ENCODE measurements at places on chromosomes 7 and 10. TPM values are rescaled to one million over a fixed set of nuclear protein-coding genes. Genes with fewer than 3 reads are reported as not detected.

DNA sequence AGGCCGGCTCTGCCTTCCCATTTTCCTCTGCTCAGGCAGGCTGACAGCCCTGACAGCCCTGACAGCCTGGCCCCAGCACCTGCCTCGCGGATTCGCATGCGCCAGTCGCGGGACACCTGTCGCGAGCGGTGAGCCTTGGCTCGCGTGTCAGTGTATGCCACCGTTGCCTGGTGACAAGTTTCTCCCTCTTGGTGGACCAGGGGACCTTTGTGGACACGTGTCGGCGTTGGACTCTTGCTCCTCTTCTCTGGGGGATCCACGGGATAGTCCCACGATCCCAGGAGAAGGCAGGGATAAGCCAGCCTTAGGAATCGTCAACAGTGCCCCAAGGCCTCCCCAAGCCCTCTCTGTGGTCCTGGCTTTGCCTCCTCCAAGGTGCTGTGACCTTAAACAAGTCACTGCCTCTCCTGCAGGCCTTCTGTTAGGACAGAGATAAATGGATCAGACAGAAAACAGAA lies 18.1 kb upstream of the ZNF273 start:
- H3K27me3 ChIP-seq: peaks cover 15% of the 10 kb centered on the region
- no peak overlapping the region for H3K4me3 ChIP-seq
- H3K4me1 ChIP-seq: peaks cover 6% of the 10 kb centered on the region

GRCh38 chr7:28354601-28355402 lies 57.5 kb upstream of the CREB5 start:
- H3K27ac ChIP-seq: no peak overlapping the region
- H3K36me3 ChIP-seq: no peaks in the 10 kb centered on the region
- 0 out of 2 replicates have a peak, but pooled peaks cover 3% of the 10 kb centered on the region for H3K27me3 ChIP-seq
- H3K4me1 ChIP-seq: peaks cover 11% of the 10 kb centered on the region
- no peak overlapping the region for H3K4me3 ChIP-seq
- no peak for DNase-seq

GHRHR gene
- total RNA-seq: 6.5 TPM

ARHGAP21 gene
- total RNA-seq: 34.9 TPM

DNA sequence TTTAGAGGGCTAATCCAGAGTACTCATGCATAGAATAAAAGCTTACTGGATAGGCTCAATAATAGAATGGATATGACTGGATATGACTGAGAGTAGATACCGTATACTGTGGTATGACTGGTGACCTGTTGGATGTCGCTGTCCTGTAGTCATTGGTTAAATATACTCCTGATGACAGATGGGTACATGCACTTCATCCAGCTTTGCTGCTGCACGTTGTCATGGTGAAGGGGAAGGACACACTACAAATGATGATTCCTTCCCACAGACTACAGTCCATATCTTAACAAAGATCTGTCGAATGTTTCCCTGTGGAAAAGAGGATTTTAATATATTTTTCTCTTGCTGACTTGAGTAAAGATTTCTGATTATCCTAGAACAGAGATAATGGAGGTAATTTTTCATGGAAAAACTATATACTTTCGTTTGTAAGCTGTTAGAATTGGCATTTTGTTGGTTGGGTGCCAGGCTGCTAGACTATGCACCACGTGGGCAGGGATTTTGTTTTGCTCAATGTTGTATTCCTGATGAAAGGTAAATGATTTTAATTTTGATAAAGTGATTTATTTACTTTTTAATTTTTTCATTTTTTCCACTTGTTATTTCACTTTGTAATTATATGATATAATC lies 97.3 kb downstream of the PPP1R9A start:
- H3K27ac ChIP-seq: no peak overlapping the region
- no peak for DNase-seq
- H3K4me3 ChIP-seq: no peak overlapping the region
- no peaks in the 10 kb centered on the region for H3K27me3 ChIP-seq
- peaks cover 4% of the 10 kb centered on the region for H3K4me1 ChIP-seq

GRCh38 chr7:131381069-131381838 lies 53.6 kb downstream of the MKLN1 start:
- no peaks in the 10 kb centered on the region for H3K27me3 ChIP-seq
- H3K4me1 ChIP-seq: peaks cover 5% of the 10 kb centered on the region
- DNase-seq: no peak
- H3K4me3 ChIP-seq: no peak overlapping the region

DNA sequence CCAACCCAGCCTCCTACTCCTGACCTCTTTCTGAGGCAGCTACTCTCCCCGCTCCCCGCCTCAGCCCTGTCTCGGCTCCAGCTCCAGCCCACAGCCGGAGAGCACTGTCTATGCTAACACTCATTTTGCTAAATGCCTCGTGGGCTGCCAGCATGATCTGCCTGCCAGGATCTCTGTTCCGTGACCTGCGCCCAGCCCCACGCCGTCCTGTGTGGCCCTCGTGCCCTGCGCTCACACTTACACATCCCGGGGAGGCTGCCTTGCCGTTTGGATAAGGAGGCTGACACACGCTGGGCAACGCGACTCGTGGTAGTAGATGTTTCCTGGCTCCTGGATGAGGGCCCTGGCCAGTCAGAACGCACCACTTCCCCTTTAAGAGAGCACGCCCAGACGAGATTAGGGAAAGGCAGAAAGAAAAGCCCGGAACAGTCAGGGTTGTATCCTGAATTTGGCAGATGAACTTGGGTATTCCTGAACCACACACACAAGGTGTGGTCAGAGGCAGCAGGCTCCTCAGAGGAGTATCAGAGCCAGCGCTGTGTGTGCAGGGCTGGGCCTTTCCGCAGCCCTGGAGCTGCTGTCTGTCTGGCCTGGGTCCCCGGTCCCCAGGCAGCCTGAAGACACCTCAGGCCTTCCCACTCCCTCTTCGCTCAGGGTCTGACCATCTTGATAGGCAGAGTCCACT lies 97.7 kb upstream of the EFCAB10 start:
- peak overlapping the region; percentile 5 for H3K27ac ChIP-seq
- peaks cover 5% of the 10 kb centered on the region for H3K4me1 ChIP-seq
- no peaks in the 10 kb centered on the region for H3K27me3 ChIP-seq

DNA sequence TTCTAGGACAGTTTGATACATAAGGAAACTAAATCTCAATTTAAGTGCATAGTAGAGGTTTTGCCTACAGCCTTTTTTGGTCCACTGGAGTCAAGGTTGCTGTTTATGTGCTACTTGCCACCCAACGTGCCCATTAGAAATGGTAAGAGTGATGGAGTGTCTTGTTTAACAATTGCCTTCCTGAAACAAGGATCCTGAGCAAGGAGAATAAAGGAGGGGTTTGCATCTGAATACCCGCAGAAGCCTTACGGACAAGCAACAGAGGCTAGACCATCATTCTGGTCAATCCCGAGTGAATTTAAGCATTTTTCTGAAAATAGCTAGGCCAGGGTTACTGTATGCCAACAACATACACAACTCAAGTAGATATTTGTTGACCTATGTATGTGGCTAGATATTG lies 63.6 kb downstream of the MARCHF5 start:
- no peak overlapping the region for H3K4me3 ChIP-seq
- peaks cover 11% of the 10 kb centered on the region for H3K4me1 ChIP-seq
- no peak for DNase-seq
- no peak overlapping the region for H3K27ac ChIP-seq
- peaks cover 10% of the 10 kb centered on the region for H3K36me3 ChIP-seq

- no peak overlapping the region for H3K4me3 ChIP-seq
- no peak for DNase-seq
Observed at GRCh38 chr7:34544621-34545020, 113.4 kb upstream of the NPSR1 start.

DNA sequence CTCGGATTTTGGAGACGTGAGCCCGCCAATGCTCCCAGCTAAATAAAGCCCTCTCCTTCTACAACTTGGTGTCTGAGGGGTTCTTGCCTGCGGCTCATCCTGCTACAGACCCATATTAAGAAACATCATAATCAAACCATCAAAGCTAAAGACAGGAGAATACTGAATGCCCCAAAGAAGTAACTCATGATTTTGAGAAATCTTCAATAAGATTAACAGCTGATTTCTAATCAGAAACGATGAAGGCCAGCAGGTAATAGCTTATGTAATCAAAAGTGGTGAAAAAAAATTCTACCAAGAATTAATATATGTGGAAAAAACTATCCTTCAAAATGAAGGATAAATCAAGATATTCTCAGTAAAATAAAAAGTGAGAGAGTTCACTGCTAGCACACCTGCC lies 130.3 kb downstream of the DNAJC1 start:
- H3K4me1 ChIP-seq: no peaks in the 10 kb centered on the region
- no peak for DNase-seq
- no peaks in the 10 kb centered on the region for H3K36me3 ChIP-seq
- H3K4me3 ChIP-seq: no peak overlapping the region
- no peaks in the 10 kb centered on the region for H3K27me3 ChIP-seq
